Spinal cord (tissue), 10 donors: ENCODE measurements at places on chromosomes 2 and 18. TPM values are rescaled to one million over a fixed set of nuclear protein-coding genes. Genes with fewer than 3 reads are reported as not detected.

ARHGAP15 gene
- total RNA-seq, result 15.4 TPM

FASTKD2 gene
- 58.8 TPM for total RNA-seq

CD226 gene
- total RNA-seq, result 2.2 TPM

IGFBP5 gene
- total RNA-seq, result 292 TPM

DHRS9 gene
- 2.5 TPM for total RNA-seq

GRCh38 chr18:44709307-44710126 is 28.8 kb downstream of the SETBP1 start:
- H3K4me1 ChIP-seq, result peaks cover 3% of the 10 kb centered on the region
- peaks cover 10% of the 10 kb centered on the region for H3K36me3 ChIP-seq
- DNase-seq, result no peak
- no peak overlapping the region for H3K27ac ChIP-seq
- no peak overlapping the region for H3K4me3 ChIP-seq

DNA sequence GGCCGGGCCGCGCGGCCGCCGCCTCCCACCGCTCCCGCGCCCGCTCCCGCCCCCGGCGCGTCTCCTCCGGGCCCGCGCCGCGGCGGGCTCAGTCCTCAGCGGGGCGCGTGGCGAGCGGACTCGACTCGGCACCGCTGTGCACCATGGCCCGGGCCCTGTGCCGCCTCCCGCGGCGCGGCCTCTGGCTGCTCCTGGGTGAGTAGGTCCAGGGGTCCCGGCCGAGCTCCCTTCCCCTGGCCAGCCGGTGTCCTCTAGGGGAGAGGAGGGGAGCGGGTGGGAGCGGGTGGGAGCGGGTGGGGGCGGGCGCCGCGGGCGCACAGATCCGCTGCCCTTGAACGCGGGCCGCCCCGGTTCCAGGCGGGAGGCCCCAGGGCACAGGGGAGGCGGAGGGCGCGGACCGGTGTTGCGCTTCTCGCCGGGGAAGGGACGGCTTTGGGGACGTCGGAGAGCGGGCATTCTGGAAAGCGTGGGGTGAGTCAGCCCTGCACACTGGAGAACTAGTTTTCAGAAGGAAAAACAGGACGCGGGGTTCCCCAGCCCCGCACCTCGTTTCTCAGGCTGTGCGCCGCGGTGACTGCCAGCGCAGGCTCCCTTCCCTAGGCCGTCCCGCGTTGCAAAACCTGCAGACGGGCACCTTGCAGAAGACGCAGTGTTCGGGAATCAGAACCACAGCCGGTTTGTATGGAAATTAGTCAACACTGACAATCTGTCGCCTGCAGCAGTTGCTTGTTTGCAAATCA is at the start of gene RAMP1:
Gene RAMP1, plus strand, starts transcription at position 91 of the 740 bp plus-strand sequence. Its CDS starts 53 bp downstream, at position 144.
- H3K4me3 ChIP-seq, result peak within 1 kb of the TSS; percentile 44
- DNase-seq, result no peak
- H3K27me3 ChIP-seq, result peaks cover 9% of the 10 kb centered on the region
- peaks cover 12% of the 10 kb centered on the region for H3K36me3 ChIP-seq

GRCh38 chr2:228312172-228312571 is 130.7 kb upstream of the SPHKAP start:
- H3K4me3 ChIP-seq, result no peak overlapping the region
- H3K36me3 ChIP-seq, result no peaks in the 10 kb centered on the region
- no peaks in the 10 kb centered on the region for H3K27me3 ChIP-seq
- DNase-seq, result no peak

DNA sequence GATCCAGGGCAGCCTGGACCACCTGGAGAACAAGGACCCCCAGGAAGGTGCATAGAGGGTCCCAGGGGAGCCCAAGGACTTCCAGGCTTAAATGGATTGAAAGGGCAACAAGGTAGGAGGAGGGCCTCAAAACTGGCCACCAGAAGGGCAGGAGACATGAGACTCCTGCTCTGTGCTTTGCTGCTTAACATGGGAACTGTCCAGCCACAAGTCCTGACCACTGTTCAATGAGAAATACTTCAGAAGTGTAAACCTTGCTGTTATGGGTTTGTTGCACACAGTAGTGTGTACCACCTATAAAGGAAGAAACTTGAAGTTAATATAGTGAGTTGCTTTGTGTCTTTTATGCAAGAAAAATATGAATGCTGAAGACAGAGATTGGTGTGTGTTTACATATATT is 44.2 kb upstream of the MFF start:
- H3K27me3 ChIP-seq, result no peaks in the 10 kb centered on the region
- no peak for DNase-seq
- H3K4me3 ChIP-seq, result no peak overlapping the region
- H3K27ac ChIP-seq, result no peak overlapping the region
- no peaks in the 10 kb centered on the region for H3K36me3 ChIP-seq

DNA sequence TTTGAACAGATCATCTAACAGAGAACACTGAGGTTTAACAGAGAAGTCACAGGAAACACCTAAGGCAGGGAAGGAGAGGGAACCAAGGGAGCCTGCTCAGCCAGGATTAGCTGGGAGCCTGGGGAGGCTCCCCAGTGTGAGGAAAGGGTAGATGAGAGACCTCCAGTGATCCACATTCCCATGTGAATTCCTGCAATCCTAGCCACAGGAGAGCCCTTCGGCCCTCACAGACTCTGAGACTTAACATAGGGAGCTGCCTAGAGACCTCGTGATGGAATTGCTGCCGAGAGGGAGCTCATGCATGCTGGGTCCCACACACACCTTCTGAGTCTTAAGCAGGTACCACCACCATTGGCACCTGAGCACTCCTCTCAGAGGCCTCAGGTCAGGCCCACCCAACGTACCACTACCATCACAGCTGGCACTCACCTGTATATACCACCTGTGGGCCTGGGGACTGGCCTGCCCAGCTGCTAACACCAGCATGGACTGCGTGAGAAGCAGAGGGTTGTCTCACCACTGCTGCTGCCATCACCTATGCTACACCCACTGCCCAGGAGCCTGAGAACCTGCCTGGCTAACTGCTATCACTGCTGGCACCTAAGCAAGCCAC is 225.9 kb upstream of the RASGRP3 start:
- no peak for DNase-seq
- H3K4me3 ChIP-seq, result no peak overlapping the region
- no peaks in the 10 kb centered on the region for H3K27me3 ChIP-seq
- H3K4me1 ChIP-seq, result no peaks in the 10 kb centered on the region
- H3K36me3 ChIP-seq, result peaks cover 5% of the 10 kb centered on the region

- H3K36me3 ChIP-seq, result no peaks in the 10 kb centered on the region
- H3K4me1 ChIP-seq, result no peaks in the 10 kb centered on the region
- DNase-seq, result no peak
- H3K27me3 ChIP-seq, result no peaks in the 10 kb centered on the region
These were observed 262.5 kb downstream of the ZNF521 start for GRCh38 chr18:25089470-25089869.

DNA sequence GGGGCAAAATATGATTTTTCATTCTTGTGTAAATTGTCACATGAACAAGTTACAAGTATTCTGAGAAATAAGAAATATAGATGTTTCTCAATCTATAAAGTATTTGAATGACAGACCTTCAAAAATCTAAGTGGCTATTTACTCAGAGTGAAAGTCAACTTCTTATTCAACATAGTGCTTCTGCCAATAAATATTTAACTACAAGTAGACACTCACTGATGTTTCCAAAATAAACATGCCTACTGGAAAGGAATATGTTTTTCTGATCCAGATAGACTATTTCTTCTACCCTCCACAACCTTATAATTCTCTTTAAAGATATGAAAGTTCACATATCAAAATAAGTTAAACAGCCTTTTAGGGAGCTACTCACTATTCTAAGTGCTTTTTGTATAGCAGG is 296.3 kb downstream of the DSC3 start:
- DNase-seq, result no peak
- H3K27me3 ChIP-seq, result no peaks in the 10 kb centered on the region
- no peak overlapping the region for H3K4me3 ChIP-seq
- H3K4me1 ChIP-seq, result no peaks in the 10 kb centered on the region
